ENCODE measurements at places on chromosomes 6 and 20.

DNA sequence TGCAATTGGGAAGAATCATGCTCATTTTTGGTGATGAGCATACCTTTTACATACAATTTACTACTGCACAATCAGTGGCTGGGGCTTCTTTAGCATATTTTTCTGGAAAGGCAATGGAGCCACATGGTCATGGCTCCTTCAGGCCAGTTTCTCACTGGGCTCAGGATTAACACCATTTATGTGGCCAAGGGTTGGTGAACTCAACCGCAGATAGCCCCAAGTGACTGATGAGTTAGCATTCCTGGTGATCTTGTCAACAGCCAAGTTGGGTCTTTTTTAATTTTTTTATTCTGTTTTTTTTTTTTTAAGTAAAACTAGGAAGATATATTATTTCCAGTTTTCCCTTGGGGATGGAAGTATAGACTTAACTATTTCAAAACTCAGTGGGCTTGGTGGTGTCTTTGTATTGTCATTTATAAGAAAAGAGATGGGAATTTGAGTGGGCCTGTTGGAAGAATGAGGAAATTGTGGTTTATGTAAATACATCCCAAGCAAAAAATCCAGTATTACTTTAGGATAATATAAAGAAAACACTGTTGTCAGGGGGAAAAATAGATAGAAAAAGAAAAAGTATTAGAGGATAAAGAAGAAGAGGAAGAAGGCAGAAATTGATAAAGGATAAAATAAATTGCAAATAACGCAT, 397.4 kb downstream of the MAFB start:
- DNase-seq = no peak

GRCh38 chr6:37985355-37985754, 165.8 kb downstream of the ZFAND3 start:
- DNase-seq = no peak

GRCh38 chr20:15716256-15716655, 857.0 kb downstream of the KIF16B start:
- DNase-seq = no peak

DNA sequence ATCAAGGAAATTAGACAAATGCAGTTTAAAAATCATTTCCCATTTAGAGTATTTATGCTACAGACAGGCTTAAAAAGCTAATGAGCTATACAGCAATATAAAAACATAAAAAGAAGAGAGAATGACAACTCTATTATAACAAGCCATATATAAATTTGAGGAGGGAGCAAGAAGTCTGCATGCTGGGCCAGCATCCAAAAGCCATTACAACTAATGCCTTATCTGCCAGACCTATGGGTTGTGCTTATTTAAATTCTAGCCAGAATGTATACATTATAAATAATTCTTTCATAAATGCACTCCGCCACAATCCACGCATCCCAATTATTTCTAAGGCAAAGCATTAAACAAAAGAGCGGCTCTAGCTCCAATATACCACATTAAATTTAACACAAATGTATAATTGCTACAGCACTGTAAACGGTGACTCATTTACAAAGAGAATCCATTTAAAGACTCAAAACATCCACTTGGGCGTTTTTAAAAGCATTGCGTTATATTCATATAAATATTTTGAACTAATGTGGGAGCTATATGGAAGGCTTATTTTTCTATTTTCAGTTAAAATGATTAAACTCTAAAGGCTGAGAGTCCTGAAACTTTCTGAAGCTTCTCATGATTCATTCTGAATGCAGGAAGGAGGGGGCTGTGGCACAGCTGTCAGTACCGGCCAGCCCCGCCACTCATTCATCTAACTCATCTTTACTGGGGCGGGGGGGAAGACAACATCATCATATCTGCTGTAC, 37.7 kb upstream of the RAB22A start:
- DNase-seq = no peak

- DNase-seq = no peak
Measured at GRCh38 chr6:150702675-150703074, 103.0 kb downstream of the PLEKHG1 start.

DNA sequence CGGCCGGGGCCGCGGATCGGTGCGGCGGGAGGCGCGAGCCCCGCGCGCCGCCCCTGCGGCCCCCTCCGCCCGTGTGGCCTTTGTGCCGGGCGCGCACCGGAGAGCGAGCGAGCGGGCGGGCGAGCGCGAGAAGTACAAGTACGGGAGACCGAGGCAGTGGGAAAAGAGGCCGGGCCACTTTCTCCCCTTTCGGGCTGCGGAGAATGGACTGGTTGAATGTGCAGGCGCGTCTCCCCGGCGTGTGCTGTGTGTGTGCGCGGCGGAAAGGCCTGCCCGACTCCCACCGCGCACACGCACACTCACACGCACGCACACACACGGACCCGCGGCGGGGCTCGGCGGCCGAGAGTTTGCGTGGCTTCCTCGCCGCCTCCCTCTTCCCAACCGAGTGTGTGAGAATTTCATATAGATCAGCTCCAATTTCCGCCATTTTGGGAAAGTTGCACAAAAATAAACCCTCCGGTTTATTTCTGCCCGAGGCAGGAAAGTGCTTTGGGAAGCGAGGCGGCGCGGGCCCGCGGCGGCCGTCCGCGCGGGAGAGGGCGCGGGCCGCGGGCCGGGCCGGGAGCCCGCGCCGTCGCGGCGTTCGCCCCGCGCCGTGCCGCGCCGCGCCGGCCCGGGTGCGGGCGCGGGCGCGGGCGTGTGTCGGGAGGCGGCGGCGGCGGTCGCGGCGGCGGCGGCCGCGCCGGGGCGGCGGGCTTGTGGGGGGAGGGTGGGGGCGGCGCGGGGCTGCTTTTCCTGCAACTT, 1.1 kb downstream of the L3MBTL3 start:
- DNase-seq = peak; percentile 35

- DNase-seq = no peak
Measured at GRCh38 chr20:45049438-45049837, 51.5 kb downstream of the KCNS1 start.

DNA sequence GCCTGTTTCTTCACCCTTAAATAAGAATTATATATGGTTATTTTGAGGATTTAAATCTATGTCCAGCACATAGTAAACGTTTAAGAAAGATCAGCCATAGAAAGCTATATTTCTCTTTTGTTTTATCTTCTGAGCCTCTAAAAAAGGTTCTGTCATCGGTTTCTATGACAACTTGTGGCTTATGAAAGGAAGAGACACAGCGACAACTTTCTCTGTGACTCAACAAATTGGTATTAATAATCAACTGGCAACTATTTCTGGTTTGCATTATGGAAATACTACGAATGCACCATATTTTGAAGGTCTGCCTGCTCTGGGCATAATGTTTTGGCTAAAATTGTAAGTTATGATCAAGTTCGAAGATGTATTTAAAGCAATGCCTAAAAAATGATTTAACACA, 751.0 kb downstream of the CD109 start:
- DNase-seq = no peak

DNA sequence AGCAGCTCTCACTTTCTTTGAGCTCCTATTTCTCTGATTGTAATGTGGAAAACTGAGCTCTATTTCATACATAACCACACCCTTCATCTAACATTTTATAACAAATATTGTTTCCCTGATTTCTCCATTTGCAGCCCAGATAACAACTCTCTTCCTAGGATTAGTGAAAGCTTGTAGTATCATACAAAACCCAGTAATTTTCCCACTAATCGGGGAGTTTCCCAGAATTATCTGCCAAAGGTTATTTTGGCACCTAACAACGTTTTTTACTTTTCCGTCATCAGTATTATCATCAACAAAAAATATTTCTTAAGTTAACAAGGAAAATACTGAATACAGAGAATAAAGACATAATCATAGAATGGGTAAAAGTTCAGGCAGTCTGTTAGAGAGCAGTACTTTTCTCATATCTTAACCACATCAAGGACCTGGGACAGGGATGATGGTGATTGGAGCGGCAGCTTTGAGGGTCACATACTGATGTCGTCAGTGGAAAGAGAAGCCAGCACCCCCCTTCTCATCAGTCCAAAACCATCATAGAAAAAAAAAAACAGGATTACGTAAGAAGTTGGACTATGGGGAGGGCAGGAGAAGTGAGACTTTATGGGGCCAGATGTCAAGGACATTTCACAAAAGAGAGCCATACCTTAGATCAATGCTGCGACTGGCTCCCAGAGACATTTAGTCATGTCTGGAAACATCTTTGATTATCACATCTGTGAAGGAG, 166.1 kb upstream of the TNFAIP3 start:
- DNase-seq = no peak

- no peak for DNase-seq
Measured at GRCh38 chr20:61464307-61465303, 212.5 kb downstream of the CDH4 start.

- no peak for DNase-seq
Measured at GRCh38 chr6:155112757-155113156, 117.6 kb downstream of the TIAM2 start.

GRCh38 chr6:156396068-156396771, 381.0 kb upstream of the ARID1B start:
- no peak for DNase-seq

DNA sequence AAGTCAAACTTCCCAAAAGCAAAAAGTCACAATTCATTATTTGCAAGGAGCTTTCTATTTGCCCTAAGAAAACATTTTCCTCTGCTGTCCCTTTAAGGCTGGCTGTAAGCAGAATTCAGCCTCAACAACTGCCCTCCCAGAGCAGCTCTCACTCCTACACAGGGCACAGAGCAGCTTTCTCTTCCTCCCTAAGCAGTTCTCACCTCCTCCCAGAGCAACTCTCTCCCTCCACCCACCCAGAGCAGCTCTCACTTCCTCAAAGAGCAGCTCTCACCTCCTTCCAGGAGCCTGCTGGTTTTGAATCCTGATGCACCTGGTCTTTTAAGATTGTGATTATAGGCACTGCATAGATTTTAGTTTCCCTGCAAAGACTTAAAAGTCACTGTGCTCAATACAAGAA, 120.6 kb upstream of the TMEM181 start:
- DNase-seq = no peak

DNA sequence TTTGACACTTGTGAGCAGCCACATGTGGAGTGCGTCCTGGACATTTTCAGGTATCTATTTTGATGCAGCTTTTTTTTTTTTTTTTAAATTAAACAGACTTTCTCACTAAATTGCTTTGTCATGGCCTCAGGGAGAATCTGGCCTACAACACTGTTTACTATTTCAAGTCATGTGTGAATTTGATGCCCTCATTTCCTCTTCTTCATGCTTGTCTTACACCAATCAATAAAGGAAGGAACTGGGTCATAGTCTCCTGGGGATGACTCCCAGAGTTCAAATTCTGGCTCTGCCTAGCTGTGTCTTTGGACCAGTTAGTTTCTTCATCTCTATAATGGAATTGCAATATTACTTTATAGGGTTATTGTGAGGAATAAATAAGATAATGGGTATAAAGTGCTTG, 554.1 kb downstream of the PRKN start:
- no peak for DNase-seq

- no peak for DNase-seq
Measured at GRCh38 chr6:89777455-89777854, 42.1 kb downstream of the MDN1 start.
